ENCODE measurements at places on chromosomes 2 and 18.
A peak's percentile ranks its signal among the peaks of the same experiment; 100 is the strongest.

GRCh38 chr2:14702258-14702657 is 69.7 kb downstream of the LRATD1 start:
- no peak for DNase-seq

DNA sequence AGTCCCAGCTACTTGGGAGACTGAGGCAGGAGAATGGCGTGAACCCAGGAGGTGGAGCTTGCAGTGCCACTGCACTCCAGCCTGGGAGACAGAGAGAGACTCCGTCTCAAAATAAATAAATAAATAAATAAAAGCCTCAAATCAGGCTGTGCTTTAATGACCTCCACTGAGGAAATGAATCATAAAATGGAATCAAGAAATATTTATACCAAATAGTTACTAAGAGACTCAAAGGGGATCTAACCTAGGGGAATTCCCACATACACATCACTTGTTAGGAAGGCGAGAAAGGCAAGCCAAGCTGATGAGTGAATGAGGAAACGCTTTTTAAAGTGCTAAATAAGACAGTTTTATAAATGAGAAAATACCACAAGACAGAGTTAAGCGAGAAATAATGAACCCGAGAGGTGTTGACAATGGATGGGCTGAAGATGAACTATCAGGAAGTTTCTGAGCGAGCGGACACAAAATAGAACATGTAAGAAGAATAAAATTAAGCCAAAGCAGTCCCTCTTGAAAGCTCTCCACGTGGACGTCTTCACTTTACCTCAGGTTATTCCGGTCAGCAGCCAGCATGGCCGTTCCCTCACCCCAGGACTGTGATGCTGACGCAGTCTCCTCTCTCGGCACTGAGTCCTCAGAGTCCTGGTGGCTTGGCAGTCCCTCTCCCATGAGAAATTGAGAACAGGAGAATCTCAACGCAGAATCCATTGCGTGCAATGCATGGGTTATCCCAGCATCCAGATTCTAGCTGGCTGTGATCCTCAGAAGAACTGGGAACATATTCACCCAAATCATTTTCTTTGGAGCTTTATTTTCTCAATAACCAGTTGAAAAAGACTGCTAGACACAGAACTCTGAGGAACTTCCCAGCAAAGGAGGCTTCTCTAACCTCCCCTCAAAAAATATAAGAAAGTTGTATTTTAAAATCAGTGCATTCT is 22.3 kb downstream of the PXDN start:
- no peak for DNase-seq

- peak; percentile 70 for DNase-seq
These were observed 55.7 kb downstream of the ANKMY1 start for GRCh38 chr2:240502059-240502429.

DNA sequence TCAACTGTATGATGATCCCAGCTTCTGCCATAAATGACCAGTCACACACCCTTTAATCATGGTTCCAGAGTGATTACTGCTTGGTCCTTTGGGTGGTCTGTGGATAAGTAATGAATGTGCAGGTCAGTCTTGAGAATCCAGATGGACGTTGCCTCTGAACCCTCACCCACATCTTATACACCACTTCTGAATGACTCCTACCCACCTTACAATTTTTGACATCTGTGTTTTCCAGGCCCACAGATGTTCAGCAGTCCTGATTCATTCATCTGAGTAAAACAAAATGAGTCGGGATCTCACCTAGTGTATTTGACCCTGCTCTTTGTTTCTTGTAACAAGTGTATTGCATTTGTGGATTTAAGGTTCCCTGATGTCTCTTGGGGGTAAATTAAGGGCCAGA is 194.1 kb upstream of the CCDC68 start:
- no peak for DNase-seq

DNA sequence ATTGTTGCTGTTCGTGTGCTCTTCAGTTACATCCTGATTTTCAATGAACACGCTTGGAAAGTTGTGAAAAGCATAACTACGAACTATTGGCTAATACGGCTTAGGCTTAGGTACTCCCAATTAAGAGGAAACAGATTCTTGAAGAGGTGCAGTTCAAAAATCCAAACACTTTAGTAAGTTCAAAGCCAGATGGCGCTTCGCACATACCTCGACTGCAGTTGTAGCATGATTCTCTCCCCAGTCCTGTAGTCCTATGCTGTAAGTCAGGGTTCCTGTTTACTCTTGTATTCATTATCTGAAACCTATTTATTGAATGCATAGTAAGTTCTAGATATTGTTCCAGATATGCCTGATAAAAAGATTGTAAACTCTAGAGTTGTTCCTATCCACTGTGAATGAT is 165.2 kb downstream of the TRIB2 start:
- no peak for DNase-seq

- DNase-seq: no peak
These were observed 17.4 kb downstream of the KCNIP3 start for GRCh38 chr2:95314598-95314963.

- no peak for DNase-seq
These were observed 36.4 kb downstream of the SLC20A1 start for GRCh38 chr2:112682101-112682500.

GRCh38 chr2:133167990-133168389 is 400.3 kb downstream of the NCKAP5 start:
- DNase-seq: no peak

DNA sequence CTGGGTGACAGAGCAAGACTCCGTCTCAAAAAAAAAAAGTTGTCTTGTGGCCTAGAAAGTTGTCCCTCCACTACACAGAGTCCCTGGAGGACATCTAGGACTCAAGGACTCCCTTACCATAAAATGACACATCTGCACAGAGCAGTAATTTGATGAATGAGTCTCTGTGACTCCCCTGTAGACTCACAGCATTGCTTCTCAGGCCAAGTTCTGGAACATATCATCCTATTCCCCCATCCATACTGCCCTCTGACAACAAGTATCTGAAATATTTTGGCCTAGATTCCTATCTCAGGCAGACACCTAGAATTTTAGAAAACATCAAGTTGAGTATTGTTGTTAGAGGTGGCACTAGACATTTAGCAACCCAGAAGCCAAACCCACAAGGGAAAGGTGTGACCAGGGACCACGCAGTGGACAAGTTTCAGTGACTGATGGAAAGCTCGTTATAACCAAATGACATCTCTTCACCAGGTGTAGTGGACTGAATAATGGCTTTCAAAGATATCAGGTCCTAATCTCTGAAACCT is 97.9 kb upstream of the ATP8B1 start:
- no peak for DNase-seq

DNA sequence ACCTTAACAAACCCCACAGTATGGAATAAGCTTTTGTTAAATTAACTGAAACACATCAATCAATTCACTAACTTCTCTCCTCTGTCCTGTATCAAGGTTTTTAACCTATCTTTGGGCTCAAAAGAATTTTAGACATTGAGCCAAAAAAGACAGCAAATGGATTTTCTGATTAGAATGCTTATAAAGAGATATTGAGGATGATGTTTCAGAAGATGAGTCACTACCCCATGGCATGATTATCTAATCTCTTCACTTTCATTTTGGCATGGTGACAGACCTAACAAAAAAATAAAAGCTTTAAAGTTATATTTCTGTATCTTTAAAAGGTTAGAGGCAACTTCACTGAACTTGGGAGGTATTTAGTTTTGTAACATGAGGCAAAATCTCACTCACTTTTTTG is 55.5 kb downstream of the SGPP2 start:
- no peak for DNase-seq

GRCh38 chr2:71064110-71064611 is 4.3 kb upstream of the NAGK start:
- DNase-seq: no peak

GRCh38 chr18:8299054-8299980 is 309.9 kb upstream of the RAB12 start:
- DNase-seq: no peak

- peak; percentile 48 for DNase-seq
These were observed 2.0 kb upstream of the ECEL1 start for GRCh38 chr2:232489516-232490220.

DNA sequence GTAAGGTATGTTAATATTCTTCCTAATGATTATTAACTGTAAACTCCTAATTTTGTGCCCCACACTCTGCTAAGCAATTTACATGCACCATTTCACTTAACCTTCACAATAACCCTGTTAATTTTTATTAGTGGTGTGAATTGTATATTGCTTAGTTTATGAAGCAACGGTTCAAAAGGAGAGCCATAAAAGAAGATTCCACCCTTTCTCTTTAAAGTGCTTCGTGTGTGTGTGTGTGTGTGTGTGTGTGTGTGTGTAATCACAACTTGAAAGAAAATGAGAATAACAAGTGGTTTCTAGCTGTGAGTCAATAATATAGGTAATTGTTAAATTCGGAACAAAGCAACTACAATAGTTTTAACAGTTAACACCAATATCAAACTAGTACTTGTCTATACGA is 60.6 kb downstream of the CCNT2 start:
- no peak for DNase-seq

GRCh38 chr18:48542513-48543181 is 3.8 kb downstream of the CTIF start:
- no peak for DNase-seq

DNA sequence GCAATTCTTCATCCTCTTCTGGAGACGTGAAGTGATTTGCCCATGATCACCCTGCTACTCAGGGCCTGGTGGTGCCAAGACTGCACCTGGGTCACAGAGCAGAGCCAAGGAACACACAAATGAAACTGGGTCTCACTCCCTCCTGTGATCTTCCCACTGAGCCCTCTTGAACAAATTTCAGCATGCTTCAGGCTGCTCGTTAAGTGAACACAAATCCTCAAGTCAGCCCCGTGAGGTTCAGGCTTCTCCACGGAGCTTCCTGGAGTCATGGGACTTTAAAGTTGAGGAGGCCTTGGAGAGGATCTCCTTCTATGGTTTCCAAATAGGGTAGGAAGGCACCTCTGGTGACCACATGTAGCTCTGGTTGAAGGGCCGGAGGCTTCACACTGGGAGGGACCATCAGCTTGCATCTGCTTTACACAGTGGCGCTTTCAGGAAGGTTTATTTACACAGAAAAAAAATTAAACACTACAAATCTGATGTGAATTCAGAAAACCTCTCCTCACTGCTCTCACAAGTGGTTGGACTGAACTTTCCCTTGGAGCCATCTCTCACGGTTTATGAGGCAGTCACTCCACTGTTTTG is 255.4 kb downstream of the LOXHD1 start:
- DNase-seq: no peak

- DNase-seq: no peak
These were observed 109.8 kb downstream of the AGAP1 start for GRCh38 chr2:235603659-235604058.

GRCh38 chr2:47266939-47267710 is 112.0 kb upstream of the STPG4 start:
- DNase-seq: no peak

- peak; percentile 44 for DNase-seq
These were observed 54.4 kb downstream of the ZBTB7C start for GRCh38 chr18:48354746-48355260.

DNA sequence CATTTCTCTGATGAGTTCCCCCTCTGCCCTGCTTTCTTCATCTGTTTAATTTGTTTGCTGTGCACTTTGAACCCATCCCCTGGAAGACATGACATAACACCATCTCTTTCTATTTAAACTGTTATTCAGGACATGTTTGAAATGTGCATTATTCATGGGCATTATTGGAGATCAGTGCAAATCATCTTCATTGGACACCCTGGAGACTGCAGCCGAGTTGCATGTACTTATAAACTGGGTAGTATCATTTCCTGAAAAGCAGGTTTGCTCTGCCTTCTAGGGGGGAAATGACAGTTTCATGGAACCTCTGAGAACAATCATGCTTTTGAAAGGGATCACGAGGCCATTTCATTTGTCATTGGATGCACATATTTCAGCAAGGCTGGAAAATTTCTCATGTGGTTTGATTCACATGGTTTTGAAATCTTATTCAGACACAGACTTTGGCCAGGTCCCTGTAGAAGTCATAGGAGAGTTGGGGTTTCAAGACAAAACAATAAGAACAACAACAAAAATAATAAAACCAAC is 462.8 kb upstream of the MEX3C start:
- no peak for DNase-seq

GRCh38 chr2:96091141-96091710 is 25.1 kb downstream of the ADRA2B start:
- DNase-seq: no peak

Data from suprapubic skin (tissue), 4 donors.